NCI-H1694 treated with DMSO at 0.1 percent for 48 hours (cell line): ENCODE measurements at places on chromosomes 3 and 15.

GRCh38 chr3:170057550-170057949 lies 19.8 kb downstream of the GPR160 start:
- DNase-seq: no peak

GRCh38 chr3:194204042-194204987 lies 68.4 kb downstream of the HES1 start:
- no peak for DNase-seq

DNA sequence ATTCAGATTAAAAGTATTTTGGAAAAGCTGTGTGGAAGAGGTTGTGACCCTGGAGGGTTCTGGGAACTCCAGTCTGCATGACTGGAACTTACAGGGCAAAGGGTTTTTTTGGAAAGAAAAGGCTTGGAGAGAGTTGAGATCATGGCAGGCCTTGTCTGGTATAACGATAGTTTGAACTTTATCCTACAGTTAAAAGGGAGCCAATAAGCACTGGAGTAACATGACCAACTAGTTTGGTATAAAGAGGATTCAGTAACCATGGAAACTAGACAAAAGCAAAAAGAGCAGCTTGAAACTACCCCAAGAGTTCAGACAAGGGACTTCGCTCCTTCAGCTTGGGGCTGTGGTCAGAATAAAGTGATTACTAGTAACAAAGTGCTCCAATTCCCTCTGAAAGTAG lies 151.2 kb upstream of the TMCO5A start:
- DNase-seq: no peak

DNA sequence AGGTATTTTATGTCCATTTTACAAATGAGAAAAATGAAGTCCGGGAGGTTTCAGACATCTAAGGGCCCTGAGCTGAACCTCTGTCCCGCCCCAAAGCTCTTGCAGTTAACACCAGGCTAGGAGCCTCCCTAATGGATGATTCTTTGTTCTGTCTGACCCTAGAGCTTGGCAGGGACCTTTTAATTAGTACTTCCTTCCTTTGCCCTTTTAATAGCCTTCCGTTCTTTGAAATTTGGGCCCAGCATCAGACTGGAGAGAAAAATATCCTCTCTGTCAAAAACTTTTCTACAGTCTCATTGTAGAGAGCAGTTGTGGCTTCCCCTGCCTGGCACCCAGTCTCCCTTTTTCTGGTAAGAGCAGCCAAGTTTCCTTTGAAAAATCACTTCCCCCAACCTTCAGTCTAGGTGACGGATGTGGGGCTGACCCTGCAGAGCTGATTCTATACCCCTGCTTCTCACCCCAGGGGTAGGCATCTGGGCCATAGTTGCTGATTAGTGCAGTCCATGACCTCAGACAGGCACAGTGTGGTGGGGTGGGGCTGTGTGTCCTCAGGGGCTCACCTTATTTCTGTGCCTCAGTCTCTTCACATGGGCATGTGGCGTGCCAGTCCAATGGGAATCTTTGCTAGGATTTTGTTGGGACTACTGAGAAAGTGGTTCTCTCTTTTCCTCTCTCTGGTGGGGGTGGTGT lies 220.4 kb downstream of the ADAMTS9 start:
- DNase-seq: no peak

DNA sequence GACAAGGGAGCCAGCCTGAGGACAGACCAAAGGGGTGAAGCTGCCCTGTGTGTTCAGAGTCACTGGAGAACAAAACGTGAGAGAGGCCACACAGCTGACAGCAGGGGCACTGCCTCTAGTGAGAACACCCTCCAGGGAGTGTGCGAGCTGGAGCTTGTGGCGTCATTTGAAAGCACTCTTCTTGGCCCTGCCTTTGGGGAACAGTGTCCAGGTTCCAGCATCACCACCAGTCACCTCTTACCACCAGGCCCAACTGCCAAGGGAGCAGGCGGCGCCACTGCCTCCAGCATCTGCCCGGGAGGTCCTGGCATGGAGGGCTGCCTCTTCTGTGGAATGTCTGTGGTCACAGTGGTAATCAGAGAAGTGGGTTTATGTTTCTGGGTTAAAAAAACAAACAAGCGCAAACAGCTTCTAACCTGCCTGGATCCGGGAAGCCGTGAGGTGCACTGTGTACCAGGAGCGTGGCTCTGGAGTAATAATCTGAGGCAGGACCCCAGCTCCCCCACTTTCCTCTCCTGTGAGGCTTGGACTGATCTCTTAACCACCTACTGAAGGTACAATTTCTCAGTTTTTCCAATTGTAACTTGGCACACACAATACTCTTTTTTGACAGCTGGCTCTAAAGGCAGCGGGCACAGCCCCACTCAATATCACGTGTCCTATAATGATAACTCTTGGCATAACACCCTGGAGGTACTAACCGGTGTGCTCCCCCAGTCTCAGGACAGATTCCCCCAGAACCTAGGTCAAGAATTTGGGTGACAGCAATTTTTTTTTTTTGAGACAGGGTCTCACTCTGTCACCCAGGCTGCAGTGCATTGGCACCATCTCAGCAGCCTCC lies 32.2 kb upstream of the CDCP1 start:
- DNase-seq: no peak

DNA sequence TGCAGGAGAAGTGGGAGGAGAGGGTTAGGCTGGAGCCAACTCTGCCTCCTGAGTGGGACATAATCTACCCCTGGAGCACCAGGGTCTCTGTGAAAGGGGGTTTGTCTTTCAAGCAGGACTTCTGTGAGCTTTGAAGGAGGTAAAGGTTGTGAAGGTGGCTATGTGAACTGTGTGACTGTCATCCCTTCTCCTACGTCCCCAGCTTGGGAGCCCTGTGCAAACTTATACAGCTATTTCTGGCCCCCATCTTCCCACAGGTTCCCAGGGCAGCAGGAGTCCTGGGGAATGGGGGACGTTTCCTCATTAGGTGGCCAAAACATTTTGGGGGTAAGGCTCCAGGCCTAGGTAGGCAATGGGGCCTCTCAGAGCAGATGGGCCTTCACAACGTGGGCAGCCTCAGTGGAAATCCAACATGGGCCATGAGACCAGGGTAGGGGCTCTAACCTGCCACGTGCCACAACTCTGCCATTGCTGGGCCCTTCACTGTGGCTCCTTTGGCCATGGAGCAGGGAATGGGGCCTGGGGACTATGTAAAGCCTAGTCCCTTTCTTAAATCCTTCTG lies 3.5 kb downstream of the VIPR1 start:
- no peak for DNase-seq

DNA sequence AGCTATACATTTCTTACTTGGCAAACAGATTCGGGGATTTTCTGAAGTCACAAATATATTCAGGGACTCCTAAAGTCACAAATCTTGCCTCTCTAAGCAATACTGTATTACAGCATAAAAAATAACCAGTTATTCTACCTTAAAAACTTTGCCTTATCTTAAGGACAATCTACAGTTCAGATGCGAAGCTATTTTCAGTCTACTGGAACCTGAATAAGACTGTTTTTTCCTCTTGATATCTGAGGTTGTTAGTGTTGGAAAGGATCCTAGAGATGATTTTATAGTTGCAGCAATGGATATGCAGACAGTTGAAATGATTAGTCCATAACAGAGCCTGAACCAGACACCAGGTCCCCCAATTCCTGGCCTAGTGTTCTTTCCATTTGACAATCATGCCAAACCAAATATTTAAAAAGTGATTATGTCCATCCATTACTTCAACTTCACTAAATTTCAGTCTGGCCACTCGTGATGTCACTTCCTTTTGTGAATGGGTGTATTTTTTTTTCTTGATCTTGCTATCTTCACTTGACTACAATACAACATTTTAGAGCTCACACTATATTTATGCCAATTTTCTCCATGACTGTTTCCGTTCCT lies 1.8 kb downstream of the HDGFL3 start:
- peak; percentile 7 for DNase-seq

DNA sequence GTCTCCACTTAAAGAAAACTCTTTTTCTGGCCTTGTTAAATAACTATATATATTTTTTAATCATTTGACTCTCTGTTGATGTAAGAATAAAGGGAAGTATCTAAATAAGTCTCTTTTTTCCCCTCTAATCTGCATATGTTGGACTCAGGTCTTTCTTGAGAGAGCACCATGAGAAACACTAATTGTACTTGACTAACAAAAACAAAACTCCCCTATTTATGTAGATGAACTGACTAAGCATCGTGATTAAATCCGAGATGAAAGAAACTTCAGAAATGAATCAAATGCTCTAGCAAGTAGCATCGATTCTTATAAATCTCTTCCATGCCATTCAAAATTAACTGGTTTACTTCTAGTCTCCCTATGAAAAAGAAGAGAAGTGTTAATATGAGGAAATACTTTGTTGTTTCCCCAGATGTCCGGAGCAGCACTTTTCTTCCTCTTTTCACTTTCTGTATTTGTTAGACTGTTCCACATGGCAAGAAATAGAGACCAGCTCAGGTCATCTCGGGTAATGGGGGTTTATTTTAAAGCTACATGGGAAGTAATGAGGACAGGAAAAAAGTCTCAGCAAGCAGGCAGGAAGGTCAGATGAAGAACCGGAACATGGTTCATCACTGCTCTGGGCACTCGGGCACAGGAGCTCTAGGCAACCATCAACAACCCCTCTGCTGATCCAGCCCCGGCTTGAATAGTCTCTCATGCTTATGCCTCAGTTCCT lies 288.3 kb downstream of the CNTN6 start:
- no peak for DNase-seq

- no peak for DNase-seq
Measured at GRCh38 chr3:3800080-3800455, 837 bp downstream of the LRRN1 start.
